NCI-H345 (cell line): ENCODE measurements at places on chromosomes 7 and 10.

DNA sequence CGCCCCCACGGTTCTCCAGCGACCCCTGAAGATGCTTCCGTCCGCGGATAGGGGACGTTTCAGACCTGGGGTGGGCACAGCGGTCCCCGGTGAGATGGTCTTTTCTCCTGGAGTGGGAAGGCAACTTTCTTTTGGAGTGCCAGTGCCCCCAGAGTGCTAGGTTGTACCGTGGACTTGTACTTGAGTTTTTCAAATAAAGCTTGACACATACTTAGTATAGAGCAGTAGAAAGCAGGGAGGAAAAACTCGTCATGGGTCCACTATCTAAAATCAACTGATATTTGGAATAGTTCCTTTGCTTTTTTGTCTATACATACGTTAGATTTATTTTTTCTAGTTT lies 28.4 kb downstream of the RBM20 start:
- no peak for DNase-seq

GRCh38 chr10:122504610-122504950 lies 43.2 kb downstream of the HTRA1 start:
- DNase-seq = peak; percentile 88

DNA sequence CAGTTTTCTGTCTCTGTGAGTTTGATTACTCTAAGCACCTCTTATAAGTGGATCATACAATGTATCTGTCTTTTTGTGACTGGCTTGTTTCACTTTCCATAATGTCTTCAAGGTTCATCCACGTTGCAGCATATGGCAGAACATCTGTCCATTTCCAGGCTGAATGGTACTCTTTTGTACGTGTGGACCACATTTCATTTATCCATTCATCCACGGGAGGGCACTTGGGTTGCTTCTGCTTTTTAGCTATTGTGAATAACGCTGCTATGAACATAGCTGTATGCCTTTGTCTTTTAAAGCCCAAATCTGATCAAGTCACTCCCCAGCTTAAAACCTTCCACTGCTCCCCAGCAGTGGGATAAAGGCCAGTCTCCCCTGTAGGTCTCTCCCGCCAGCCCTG lies 31.5 kb downstream of the EGFR start:
- no peak for DNase-seq

DNA sequence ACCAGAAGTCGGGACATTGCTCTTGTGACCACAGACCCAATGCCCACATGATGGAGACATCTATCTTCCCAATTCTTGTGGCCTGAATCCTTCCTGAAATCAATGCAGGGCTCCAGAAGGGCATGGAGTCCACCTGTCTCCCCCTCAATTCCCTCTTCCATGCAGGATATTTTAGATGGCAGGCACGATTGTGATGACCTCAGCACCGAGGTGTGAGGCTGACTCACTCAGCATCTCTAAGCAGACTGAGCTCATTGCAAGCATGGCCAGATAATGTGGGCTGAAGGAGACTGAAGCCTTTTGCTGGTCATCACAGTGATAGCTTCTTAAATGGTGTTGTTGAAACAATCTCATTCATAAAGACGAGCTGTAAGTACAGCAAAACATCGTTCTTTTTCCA lies 374.9 kb upstream of the PODXL start:
- DNase-seq = no peak
